ENCODE measurements at places on chromosomes 12 and 14.

DNA sequence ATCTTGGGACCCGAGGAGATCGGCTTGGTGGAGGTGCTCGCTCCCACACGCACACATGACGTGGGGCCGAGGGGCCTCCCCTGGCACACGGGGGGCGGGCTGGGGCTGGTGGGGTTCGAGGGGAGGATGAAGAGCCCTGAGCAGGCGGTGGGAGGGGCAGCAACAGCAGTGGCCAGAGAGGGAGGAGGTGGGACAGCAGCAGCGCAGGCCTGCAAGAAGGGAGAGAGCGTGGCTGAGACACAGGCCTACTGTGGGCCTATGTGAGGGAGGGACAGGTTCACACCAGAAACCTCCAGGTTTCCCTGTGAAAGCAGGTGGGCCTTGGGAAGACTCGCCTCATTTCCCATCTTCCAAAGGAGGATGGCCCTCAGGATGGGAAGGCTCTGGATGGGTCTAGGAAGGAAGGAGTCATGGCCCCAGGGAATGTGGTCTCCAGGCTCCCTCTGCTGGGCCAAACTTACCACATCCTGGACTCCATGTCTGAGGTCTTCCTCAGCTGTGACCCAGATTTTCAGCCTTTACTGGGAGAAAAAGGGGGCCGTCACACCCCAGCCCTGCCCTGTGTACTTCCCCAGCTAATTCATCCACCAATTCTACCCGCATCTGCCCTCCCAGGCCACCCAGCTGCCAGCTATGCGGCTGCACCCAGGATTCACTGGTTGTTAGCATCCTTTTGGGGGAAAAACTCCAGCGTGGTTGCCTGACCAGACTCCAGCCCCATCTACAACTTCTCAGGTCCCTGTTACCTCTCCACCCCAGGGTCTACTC is 2.8 kb downstream of the PIANP start:
- DNase-seq, result peak; percentile 79

DNA sequence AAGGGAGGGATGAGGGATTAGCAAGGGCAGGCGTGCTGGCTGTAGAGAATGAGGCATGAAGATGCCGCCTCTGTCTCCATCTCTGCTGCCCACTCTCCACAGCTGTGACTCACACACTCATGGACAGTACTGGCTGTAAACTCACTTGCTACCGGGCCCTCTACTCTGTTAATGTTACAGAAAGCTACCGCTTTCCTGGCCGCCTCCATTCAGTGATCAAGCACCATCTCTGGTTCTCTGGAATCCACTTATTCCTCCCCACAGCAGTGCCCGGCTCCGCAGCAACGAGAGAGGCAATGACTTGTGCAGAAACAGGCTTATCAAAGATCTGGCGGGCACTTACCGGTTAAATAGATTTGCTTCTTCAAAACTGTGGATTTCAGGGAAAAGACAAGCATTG is 34.8 kb downstream of the AMN start:
- DNase-seq, result no peak

- no peak for DNase-seq
Observed at GRCh38 chr14:91277546-91278382, 33.3 kb upstream of the GPR68 start.

- DNase-seq, result no peak
Observed at GRCh38 chr14:77752799-77753516, 8.0 kb downstream of the SNW1 start.

GRCh38 chr12:29148596-29148910 is 525 bp upstream of the FAR2 start:
- DNase-seq, result no peak

DNA sequence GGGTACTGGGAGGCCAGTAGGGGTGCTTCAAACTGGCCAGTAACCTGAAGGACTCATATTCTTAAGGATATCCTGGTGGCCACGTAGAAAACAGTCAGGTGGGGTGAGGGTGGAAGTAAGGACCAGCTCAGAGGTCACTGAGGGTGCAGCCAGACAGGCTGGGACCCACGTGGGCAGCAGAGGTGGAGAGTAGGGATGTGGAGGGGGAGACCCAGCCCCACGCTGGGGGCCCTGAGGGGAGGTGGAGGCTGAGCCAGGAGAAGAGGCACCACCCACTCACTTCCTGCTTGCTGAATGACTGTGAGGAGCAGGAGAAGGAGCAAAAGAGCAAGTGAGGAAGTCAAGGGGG is 12.6 kb upstream of the SERPINA3 start:
- no peak for DNase-seq

Measured in ACHN (cell line).